Mucosa of descending colon (tissue), 3 donors: ENCODE measurements at places on chromosomes 4 and X.

GRCh38 chr4:137651128-137651527 is 118.8 kb upstream of the PCDH18 start:
- DNase-seq = no peak

DNA sequence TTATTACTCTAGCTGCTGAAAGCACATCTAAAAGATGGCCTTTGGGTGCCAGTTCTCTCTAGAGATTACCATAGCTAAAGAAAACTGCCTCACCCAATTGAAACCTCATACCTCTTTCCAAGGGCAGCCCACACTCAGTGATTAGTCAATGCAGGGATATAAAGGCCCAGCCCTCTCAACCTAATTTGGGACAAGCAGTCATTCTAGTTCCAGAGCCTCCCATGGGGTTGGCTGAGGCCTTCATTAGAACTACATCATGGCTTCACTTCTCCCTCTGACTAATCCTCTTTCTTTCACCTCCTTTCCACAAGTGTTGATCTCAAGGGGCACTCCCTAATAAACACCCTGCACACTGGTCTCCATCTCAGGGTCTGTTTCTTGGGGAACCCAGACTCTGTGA is 38.5 kb upstream of the C1GALT1C1 start:
- DNase-seq = no peak

GRCh38 chr4:48698029-48698971 is 81.8 kb downstream of the FRYL start:
- DNase-seq = no peak

DNA sequence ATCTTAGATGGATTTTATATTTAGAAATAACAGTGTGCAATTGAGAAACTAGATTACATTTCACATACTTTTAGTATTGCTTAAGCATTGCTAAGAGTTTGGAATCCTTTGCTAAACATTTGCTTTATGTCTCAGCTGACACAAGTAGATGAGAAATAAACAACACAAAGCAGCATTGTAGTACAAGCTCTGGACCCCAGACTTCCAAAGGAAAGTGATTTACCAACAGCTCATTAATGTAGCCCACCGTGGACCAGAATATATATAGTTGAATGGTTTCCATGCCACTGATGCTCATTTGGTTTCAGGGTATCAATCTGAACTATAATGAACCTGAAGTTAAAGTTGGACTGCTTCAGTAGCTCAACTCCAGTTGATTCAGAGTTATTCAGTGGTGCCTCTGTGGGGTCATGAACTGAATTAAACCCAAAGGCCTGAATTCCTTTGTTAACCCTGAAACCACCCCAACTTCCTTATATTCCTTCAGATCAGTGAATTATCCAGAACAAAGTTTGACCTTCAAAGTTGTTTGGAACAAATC is 132.1 kb upstream of the NEIL3 start:
- DNase-seq = no peak

DNA sequence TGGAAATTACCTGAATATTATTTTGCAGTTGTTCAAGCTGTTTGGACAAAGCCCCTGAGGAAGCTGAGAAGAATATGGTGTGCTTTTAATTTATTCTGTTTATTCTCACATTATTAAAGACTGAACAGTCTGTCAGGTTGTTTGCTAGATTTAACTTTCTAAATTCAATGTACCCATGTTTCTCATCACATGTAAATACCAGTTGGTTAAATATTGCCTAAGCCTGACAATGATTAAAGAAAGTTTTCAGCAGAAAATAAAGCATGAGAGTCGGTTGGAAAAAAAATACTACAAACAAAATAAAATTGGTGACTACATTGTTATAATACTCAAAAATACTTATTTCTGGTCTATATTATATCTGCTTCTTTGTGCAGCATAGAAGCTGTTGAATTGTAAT is 1974.7 kb downstream of the ARAP2 start:
- no peak for DNase-seq

GRCh38 chr4:113524505-113525186 is 236.9 kb downstream of the CAMK2D start:
- no peak for DNase-seq

- no peak for DNase-seq
These were observed 66.9 kb downstream of the SH2D1A start for GRCh38 chrX:124413244-124413643.

GRCh38 chr4:185745891-185746290 is 66.1 kb downstream of the SORBS2 start:
- no peak for DNase-seq

DNA sequence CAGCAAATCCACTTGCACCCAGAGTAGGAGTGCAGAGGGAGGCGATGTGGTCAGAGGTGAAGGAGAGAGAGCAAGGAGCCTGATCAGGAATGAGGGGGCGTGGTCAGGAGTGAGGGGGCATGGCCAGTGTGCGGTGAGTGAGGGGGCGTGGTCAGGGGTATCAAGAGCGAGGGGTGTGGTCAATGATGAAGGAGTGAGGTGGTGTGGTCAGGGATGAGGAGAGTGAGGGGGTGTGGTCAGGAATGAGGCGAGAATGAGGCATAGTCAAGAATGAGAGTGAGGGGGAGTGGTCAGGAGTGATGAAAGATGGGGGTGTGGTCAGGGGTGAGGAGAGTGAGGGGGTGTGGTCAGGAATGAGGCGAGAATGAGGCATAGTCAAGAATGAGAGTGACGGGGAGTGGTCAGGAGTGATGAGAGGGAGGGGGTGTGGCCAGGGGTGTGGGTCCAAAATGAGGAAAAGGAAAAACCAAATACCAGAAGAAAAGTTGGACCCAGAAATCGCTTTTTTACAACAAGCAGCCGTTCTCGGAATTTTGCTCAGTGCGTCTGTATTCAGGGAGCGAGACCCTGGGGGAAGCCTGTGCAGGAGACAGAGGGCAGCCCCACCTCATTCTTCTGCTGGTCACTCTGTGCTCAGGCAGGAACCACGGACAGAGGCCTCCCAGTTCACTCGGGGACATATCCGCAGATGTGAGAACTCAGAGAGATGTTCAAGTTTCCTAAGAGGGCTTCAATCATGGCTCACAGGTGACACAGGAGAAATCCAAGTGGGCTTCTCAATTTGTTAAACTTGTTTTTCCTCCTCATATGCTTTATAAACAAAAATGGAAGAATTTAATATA is 47.5 kb downstream of the MAGEA1 start:
- DNase-seq = peak; percentile 38

GRCh38 chrX:132673331-132673730 is 184.5 kb upstream of the MBNL3 start:
- no peak for DNase-seq

- DNase-seq = no peak
These were observed 269.3 kb downstream of the GPM6A start for GRCh38 chr4:175542786-175543185.

DNA sequence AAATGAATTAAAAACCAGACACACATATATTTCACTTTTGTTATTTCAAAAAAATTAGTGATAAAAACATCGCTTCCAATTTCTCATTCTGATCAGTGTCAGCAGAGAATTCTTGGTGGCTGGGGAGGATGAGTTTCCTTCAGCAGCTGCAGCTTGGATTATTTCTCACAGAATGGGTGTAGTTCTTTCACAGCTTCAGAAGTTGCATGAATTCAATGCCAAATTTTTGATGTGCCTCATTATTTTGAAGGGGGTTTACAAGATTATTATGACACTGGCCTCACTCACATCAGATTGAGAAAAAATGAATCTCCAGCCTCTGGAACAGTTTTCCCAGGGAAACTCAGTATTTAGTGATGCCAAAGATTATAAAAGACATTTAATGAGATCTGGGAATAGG is 184.9 kb upstream of the WDFY3 start:
- no peak for DNase-seq

DNA sequence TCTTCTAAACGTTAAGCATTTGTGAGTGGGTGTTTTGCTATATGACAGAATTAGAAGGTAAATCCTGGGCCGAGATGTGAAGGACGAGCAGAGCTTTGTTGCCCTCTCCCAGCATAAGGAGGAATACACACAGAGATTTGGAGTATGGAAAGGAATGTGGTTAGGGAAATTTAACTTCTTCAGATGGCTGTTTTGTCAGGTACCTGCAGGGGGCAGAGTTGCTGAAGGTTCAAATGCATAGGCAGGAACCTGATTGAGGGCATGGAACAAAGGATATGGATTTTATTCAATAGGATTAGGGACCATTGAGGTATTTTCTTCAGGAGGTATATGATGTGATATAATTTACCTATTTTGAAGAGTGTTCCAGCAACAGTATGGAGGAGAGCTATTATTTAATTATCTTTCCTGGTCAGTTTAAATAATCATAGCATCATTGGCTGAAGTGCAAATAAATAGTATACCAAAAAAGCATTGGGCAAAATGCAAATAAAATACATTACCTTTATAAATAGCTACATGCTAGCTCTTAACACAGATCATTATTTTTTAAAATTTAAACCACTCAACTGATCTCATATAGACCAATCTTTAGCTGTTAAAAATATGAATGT is 143.6 kb downstream of the SLIT2 start:
- no peak for DNase-seq

DNA sequence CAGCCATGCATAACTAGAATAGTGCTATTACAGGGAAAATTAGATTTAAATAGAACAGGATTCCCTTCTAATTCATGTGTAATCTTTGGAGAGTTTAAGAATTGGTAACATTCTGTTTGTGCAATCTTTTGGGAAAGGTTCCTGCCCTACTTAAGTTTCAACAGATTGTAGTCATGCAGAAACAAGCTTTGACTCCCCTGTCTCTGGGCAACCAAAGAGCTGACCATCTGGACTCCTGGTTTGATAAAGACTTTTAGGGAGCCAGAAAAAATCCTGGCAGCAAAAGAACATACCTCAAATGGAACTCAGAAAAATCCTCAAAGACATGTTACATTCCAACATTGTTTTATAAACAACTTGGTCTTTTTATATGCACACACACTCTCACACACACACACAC is 191.1 kb upstream of the NEIL3 start:
- DNase-seq = no peak

- DNase-seq = no peak
These were observed 58.2 kb upstream of the NKAP start for GRCh38 chrX:120001787-120002186.

DNA sequence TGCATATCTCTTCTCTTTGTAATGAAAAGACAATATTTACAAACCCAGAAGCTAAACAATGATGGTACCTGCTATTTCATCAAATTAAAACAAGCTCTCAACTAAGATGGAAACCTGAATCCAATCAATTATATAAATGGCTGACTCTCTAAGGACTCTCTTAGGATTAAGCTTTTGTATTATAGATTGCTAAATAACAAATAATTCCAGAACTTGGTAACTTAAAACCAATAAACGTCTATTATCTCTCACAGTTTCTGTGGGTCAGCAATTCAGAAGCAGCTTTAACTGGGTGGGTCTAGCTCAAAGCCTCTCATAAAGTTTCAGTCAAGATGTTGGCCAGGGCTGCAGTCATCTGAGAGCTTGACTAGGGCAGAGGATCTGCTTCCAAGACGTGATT is 12.4 kb downstream of the PHKA2 start:
- DNase-seq = no peak

DNA sequence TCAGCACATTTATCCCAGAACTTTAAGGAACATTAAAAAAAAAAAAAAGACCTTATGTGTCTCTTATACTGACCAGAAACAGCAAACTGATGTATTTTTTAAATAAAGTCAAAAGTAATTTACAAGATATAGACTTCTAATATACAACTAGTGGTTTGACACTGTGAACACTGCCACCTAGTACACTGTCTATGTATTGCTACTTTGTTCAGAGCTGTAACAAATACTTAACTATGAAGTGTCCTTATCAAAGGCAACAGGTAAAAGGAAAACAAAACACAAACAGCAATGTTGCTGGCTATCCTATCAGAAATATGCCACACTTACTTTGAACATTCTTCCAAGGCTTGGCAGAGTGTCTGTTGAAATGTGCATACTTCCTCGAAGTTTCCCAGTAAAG is 60.4 kb downstream of the CD40LG start:
- DNase-seq = no peak

- DNase-seq = no peak
These were observed 31.2 kb downstream of the PHEX start for GRCh38 chrX:22063284-22063683.

- DNase-seq = peak; percentile 26
These were observed 43.1 kb upstream of the BCOR start for GRCh38 chrX:40140706-40141499.

- DNase-seq = no peak
These were observed 158.9 kb downstream of the MID1IP1 start for GRCh38 chrX:38960137-38960536.

DNA sequence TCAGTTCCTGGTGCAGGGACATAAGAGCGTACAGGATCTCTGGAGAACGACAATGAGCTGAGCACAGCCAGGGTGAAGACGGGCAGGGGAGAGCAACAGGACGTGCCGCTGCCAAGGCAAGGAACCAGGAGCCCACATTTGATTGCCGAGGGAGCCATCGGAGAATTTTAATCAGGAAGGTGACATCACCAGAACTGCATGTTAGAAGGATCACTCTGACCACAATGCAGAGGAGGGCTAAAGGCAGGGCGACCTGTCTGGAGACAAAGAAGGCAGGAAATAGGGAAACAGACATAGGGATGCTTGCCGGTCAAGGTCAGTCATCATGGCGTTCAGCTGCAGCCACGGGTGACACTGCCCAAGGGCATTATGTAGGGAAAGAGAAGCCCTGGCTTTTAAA is 81.4 kb downstream of the RBM47 start:
- no peak for DNase-seq

DNA sequence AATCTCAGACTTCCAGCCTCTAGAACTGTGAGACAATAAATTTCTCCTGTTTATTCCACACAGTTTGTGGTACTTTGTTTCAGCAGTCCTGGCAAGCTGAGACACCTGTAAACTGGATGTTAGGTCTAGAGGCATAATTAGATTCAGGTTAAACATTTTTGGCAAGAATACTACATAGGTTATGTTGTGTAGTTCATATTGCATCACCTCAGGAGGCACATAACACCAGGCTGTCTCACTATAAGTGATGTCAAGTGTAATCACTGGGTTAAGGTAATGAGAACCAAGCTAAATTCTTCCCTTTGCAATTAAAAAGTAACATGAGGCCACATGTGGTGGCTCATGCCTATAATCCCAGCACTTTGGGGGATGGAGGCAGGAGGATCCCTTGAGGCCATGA is 214.2 kb downstream of the ZNF674 start:
- no peak for DNase-seq

DNA sequence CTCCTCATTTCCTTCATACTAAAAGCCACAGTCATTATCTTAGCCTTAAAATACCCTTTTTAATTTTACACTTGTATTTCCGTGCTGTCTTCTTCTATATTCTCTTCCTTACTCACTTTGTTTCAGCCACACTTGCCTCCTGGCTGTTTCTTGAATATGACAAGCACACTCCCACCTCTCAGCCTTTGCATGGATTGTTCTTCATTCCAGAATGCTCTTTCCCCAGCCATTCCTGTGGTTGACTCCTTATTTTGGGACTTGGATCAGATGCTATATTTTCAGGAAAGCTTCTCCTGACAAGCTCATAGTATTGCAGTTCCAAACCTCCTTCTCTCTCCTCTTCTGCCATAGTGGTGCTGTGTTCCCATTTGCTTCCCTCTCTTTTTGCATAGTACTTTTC is 291.3 kb downstream of the PDHA2 start:
- DNase-seq = no peak

- DNase-seq = no peak
These were observed 115.5 kb upstream of the FAM241A start for GRCh38 chr4:112029771-112030171.

GRCh38 chr4:140724760-140725159 is 31.4 kb downstream of the TBC1D9 start:
- DNase-seq = no peak

- DNase-seq = no peak
These were observed 329.4 kb upstream of the BOD1L1 start for GRCh38 chr4:13956947-13957346.
